ENCODE measurements at places on chromosomes 4 and X. TPM values are rescaled to one million over a fixed set of nuclear protein-coding genes. Genes with fewer than 3 reads are reported as not detected.

Gene SMIM10L2A
- 5.0 TPM for total RNA-seq

- DNase-seq = no peak
Measured at GRCh38 chr4:103493450-103494159, 226.2 kb downstream of the TACR3 start.

DNA sequence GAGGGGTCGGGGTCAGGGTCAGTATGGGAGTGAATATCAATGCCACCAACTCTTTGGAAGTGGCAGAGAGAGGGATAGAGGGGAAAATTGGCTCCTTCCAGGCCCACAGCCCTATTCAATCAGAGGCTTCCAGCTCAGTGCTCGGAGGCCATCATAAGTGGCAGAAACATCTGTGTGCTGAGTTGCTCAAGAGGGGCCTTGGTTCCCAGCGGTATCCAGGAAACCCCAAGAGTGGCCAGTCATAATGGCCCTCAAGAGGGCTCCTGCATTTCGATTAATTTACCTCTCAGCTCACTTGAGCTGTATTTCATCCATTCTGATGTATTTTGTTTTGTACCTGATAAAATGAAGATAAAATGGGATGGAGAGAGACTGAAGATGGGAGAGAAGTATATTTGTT is 154.3 kb upstream of the EOLA2 start:
- no peak for DNase-seq

Gene GPR119
- not detected for total RNA-seq

DNA sequence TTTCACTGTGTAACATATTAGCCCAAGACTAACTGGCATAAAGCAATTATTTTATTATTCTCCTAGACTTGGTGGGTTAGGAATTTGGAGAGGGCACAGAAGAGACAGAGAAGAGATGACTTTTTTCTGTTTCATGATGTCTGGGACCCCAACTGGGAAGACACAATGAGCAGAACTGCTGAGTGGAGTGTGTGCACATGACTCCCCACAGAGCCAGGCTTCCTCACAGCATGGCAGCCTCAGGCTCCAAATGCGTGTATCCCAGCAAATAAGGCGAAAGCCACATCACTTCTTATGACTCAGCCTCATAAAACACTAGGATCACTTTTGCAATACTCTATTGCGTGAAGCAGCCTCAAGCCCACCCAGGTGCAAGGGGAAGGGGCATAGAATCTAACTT is 68.4 kb downstream of the MFAP3L start:
- DNase-seq = no peak

DNA sequence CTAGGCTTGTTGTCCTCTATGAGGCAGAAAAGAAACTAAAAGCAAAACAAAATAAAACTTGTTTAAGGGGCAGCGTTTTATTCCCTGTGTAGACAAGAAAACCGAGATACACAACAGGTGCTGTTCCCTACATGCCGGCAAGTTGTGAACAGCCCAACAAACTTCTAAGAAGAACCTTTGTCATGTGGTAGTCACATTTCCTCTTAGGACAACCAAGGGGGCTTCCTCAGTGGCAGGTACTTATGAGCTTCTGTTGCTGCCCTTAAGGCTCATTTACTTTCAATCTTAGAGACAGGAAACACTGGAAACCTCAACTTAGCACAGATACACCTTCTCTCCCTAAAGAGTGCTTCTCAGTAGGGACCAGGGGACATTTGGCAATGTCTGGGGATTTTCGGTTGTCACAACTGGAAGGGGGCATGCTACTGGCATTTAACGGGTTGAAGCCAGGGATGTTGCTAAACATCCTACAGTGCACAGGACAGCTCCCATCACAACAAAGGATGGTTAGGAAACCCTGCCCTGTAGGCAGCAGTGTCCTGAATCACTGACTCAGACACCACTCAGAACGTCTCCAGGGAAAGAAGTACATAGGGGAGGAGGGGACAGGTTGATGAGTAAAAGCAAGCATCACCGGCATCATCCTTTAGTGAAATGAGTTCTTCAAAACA is 111.0 kb downstream of the ASB9 start:
- no peak for DNase-seq

- no peak for DNase-seq
Measured at GRCh38 chr4:109079201-109079600, 223.3 kb downstream of the COL25A1 start.

GRCh38 chr4:31741326-31741725 is 1021.2 kb downstream of the PCDH7 start:
- no peak for DNase-seq

- no peak for DNase-seq
Measured at GRCh38 chrX:22206781-22207180, 65.9 kb upstream of the CBLL2 start.

Gene TMPRSS11A
- total RNA-seq = not detected

Gene PAGE2
- total RNA-seq = not detected

Gene UGT2B11
- not detected for total RNA-seq

DNA sequence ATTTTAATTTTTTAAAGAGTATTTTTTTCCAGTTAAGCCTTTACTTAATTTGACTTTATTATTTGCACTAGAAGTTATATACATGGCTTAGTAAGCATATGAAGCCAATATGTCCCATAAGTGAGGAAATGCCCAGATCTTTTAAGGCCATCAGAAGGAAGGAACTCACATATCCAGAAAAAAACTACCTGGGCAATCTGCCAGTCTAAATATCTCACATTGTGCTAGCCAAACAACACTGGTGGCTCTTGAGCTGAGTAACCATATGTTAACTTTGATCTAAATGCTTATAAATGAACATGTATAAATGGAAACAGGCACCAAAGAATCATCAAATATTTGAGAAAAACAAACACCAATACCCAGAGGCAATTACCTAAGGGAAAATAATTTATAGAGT is 138.6 kb upstream of the APOOL start:
- no peak for DNase-seq

Gene BCORL1
- total RNA-seq = 8.3 TPM

Gene HSFX3
- total RNA-seq = not detected

Gene KLKB1
- 2.9 TPM for total RNA-seq

Gene CT45A10
- not detected for total RNA-seq

Gene DCAF4L1
- total RNA-seq = 0.78 TPM

Gene FDCSP
- not detected for total RNA-seq

Gene FOXO4
- 33.7 TPM for total RNA-seq

Measured in naive thymus-derived CD8-positive, alpha-beta T cell (primary cell).